ENCODE measurements at places on chromosomes 2 and 18.

DNA sequence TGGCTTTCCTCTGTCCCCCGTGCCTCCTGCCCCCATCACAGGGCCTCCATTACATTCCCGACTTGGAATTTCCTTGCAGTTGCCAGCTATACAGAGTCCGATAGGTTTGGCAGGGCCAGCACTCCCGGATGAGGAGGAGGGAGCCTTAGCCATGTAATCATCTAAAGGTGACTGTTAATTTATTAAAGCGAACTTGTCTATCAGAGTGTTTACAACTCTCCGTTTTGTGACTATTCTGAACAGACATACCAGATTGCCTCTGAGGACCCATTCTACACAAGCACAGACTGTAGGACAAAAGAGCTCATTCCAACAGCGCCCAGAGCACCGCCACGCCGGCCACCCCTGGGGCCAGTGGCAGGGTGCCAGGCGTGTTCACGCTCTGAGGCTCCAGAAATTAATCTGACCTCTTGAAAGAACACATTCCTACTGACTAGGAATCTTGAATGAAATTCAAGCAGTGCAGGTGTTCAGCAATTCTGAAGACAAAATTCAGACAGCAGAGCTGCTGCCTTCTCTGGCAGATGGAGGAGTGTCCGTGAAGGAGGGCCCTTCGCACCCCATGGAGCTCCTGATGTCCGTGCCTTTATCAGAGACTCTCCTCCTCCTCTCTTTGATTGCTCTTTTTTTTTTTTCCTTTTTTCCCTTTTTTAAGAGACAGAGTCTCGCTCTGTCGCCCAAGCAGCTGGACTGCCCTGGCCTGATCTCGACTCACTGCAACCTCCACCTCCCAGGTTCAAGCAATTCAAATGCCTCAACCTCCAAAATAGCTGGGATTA is 58.1 kb upstream of the RALBP1 start:
- H3K4me1 ChIP-seq, result no peaks in the 10 kb centered on the region
- H3K4me3 ChIP-seq, result no peak overlapping the region
- no peaks in the 10 kb centered on the region for H3K36me3 ChIP-seq
- no peak for DNase-seq
- H3K27ac ChIP-seq, result no peak overlapping the region

DNA sequence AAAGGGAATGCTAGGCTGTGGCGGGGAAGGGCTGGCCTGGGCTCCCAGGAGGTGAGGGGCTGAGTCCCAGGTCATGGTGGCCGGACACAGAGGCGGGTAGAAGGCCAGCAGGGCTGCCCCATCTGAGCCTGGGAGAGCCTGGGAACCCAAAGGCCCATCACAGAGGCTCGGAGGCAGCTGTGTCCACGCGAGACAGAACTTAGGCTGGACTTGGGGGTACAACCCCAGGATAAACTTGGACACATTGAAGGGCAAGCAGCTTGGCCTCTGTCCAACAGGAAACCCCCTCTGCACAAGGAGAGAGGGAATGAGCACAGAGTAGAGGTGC is 95.9 kb downstream of the ZFP36L2 start:
- no peaks in the 10 kb centered on the region for H3K36me3 ChIP-seq
- H3K4me3 ChIP-seq, result peak overlapping the region; percentile 52
- DNase-seq, result no peak
- H3K27ac ChIP-seq, result peak overlapping the region; percentile 95

GRCh38 chr2:100730290-100730868 is 89.6 kb upstream of the NPAS2 start:
- H3K4me1 ChIP-seq, result no peaks in the 10 kb centered on the region
- no peak overlapping the region for H3K27ac ChIP-seq
- DNase-seq, result no peak
- H3K27me3 ChIP-seq, result peaks cover 27% of the 10 kb centered on the region
- H3K36me3 ChIP-seq, result peaks cover 1% of the 10 kb centered on the region

DNA sequence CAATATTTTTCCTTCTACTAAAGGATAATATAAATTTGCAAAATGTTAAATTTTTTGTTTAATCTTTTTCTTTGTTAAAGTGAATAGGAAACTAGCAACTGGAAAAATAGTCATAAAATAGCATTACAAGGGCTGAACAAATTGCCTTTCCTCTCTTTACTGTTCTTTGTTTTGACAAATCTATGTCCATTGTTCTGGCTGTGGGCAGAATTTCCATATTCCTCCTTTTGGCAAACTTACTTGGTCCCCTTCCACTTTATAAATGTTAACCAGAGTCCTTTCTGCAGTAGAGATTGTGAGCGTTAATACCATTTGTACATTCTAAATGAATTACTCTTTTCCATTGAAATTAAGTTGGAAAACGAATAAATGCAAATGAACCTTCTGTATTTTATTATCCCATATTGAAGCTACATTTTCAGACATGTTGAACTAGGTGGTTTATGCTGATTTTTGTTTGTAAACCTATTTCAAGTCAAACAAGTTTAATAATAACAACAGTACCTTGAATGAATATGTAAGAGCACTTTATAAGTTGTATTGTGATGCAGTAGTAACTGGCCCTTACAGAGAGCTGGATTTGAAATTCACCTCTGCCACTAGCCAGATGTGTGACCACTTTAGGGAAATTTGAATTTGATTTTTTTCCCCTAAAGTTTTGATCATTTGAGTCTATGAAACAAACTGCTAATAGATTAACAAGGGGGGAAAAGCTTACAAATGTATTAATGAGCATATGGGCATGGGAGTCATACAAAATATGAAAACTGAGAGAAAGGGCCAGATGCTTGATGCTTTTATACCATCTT is 3.3 kb downstream of the RNF125 start:
- H3K36me3 ChIP-seq, result peaks cover 3% of the 10 kb centered on the region
- no peak for DNase-seq
- H3K27ac ChIP-seq, result peak overlapping the region; percentile 56
- no peak overlapping the region for H3K4me3 ChIP-seq
- H3K4me1 ChIP-seq, result peaks cover 31% of the 10 kb centered on the region
- no peaks in the 10 kb centered on the region for H3K27me3 ChIP-seq

GRCh38 chr2:186017278-186017677 is 278.7 kb downstream of the FSIP2 start:
- no peak for DNase-seq
- H3K27me3 ChIP-seq, result no peaks in the 10 kb centered on the region
- H3K4me1 ChIP-seq, result no peaks in the 10 kb centered on the region
- no peak overlapping the region for H3K4me3 ChIP-seq
- no peak overlapping the region for H3K27ac ChIP-seq

DNA sequence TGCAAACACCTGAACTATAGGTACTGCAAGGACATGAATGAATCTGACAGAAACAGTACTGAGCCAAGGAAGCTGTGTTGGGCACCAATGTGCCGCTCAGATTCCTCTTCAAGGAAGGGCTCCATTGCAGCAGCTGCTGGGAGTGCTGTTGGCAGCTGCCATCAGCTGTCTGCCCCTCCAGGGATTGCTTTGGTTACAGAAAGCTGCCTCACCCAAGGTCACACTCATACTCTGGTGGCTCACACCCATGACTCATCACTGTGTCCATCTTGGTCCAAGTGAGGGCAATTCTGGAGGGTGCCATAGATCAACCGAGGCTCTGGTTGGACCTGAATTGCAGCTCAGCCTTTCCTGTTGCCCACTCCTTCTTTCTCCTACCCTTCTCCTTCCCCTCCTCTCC is 24.4 kb upstream of the TRPM8 start:
- no peaks in the 10 kb centered on the region for H3K36me3 ChIP-seq
- DNase-seq, result no peak
- peaks cover 23% of the 10 kb centered on the region for H3K27me3 ChIP-seq
- no peaks in the 10 kb centered on the region for H3K4me1 ChIP-seq
- H3K27ac ChIP-seq, result no peak overlapping the region
- no peak overlapping the region for H3K4me3 ChIP-seq

DNA sequence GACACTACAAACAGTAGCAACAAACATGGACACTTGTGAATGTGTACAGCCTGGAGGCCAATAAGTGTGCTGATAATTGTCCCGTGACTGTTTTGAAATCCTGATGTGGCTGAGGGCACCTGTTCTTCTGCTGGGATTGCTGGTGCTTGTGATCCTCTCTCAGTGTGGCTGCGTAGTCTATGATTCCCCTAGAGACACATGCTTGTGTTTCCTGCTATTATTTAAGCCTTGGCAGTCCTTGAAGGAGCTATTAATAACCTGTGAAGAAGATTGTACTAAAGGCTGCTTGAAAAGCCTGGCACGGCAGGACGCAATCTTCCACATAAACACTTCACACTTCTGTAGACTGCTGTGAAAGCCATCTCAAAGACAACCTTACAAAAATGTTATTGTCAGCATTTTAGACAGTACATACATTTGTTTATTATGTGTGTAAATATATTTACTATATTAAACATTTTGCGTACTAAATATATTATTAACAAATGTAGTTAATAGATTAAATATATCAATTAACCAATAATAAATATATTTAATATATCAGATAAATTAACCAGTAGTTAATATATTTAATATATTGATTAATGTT is 71.4 kb downstream of the GALR1 start:
- no peaks in the 10 kb centered on the region for H3K4me1 ChIP-seq
- no peak overlapping the region for H3K4me3 ChIP-seq
- H3K27me3 ChIP-seq, result peaks cover 14% of the 10 kb centered on the region
- no peaks in the 10 kb centered on the region for H3K36me3 ChIP-seq

- H3K4me3 ChIP-seq, result no peak overlapping the region
- H3K27me3 ChIP-seq, result no peaks in the 10 kb centered on the region
- no peak for DNase-seq
These were observed 393.2 kb upstream of the GALNT5 start for GRCh38 chr2:156864325-156864724.

DNA sequence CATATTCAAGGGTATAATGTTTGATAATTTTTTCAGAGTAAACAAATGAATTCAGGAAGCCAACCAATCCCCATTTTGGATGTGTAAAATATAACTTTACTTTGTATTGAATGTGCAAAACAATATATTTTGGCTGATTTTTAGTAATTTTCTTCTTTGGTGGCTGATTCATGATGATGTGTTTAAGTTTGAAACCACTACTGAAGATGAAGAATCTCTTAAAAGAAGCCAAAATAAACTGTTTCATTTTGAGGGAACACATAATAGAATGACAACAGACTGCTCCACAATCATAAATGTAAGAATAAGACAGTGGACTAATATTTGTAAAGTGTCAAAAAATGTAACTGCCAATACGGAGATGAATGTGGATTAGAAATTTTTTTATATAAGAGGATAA is 52.5 kb upstream of the TRIM43 start:
- H3K27ac ChIP-seq, result peak overlapping the region; percentile 28
- peaks cover 5% of the 10 kb centered on the region for H3K36me3 ChIP-seq
- H3K4me1 ChIP-seq, result peaks cover 4% of the 10 kb centered on the region
- no peak overlapping the region for H3K4me3 ChIP-seq
- no peak for DNase-seq

DNA sequence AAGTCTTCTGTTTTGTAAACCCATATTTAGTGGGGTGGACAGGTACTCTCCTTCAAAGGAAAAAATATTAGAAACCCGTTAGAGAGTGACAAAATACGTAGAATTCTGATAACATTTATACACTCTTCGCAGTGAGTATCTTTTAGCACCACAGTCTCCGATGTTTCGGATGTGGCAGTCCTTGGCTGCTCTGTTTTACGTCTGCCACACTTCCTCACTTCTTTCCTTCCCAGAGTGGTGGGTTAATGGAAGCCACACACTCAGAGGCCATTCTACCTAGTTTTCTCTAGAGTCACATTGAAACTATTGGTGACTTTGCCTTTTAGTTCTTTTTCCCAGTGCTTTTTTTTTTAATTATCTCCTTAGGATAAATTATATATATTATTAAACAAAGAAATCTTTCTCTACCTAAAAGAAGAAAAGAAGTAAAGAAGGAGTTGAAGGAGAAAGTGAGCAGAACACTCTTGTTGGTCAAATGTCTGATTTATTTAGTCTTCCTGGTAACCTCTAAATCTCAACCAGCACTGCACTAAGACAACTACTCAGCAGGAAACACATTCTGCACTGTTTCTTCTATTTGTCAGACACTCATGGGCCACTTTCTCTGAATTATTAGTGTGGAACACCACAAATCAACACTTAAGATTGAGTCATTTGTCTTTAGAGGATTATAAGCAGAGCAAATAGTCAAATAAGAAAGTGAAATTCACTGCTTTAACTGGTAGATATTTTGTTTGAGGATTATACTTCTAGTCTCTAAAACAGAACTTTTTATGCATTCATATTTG is 451.3 kb upstream of the TMEFF2 start:
- DNase-seq, result no peak
- no peak overlapping the region for H3K4me3 ChIP-seq
- no peak overlapping the region for H3K27ac ChIP-seq
- H3K36me3 ChIP-seq, result no peaks in the 10 kb centered on the region

DNA sequence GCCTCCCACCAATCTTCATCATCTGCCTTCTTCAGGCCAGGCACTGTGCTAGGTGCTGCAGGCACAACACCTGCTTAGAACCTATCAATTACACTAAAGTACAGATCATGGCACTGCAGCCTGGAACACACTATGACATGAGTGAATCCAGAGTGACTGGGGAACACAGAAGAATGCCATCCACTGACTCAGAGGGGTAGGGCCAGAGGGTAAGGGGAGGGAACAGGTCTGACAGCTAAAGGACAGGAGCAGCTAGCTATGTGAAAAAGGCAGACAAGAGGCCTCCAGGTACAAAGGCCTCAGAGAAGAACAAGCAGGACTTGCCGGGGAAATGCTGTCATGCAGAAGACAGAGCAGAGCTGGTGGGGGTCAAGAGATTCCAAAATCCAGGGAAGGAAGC is 53.3 kb upstream of the ACAA2 start:
- H3K27me3 ChIP-seq, result peaks cover 13% of the 10 kb centered on the region
- H3K27ac ChIP-seq, result no peak overlapping the region
- DNase-seq, result no peak
- no peaks in the 10 kb centered on the region for H3K36me3 ChIP-seq
- H3K4me1 ChIP-seq, result no peaks in the 10 kb centered on the region

All from memory B cell (primary cell).